ENCODE measurements at places on chromosomes 3 and 15.

DNA sequence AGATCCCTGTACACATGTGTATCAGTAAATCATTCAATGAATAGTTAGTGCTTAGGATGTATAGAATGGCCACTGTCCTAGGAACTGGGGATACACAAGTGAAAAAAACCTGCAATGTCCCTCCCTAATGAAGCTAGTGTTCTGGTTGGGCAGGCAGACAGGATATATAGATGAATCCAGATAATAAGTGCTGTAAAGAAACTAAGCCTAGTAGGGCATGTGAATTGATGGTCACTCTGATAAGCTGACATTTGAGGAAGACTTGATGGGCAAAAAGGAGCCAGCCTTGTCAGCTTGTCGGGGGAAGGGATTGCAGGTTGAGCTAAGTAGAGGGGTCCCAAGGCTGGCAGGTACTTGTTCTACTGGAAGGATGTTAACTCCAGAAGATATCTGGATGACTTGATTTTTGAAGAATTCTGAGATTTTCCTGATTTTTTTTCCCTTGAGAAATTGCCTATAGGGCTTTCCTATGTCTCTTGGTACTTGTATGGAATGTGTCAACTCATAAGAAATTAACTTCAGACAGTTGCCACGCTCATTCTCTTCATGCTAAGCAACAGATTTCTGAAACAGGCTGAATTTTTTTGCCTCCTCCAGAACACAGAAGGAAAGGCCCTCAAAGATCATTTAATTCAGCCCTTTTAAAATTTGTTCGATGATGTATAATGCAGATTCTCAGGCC lies 6.3 kb upstream of the KIF23 start:
- no peak for DNase-seq

DNA sequence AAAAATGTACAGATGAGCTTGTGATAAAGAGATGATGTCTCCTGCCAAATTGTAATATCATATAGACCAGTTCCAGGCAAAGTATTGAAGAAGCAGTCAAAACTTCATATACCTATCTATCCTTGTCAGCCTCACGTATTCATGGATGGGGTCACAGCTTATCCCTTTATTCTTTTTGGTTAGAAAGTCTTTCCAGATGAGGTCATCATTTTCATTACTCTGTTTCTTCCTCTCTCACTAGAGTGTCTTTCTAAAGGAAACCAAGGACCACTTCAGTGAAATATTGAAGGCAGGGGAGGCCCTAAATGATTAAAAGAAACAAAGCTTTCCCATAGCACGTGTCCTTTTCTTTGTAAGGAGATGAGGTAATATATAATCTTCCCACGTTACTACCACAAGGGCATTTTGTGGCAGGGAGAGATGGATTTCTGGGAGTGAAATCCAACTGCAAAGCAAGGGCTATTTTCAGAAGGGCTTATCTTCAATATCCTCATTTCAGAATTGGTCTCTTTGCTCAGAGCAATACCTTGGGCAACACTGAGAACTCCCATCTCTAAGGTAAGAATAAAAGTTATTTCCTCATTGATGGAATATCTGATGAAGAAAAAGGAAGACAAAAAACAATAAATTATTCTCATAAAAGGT lies 260.2 kb downstream of the TIGIT start:
- no peak for DNase-seq

- no peak for DNase-seq
Observed at GRCh38 chr15:87746333-87746732, 510.2 kb downstream of the NTRK3 start.

GRCh38 chr3:40079847-40080240 lies 229.7 kb upstream of the EIF1B start:
- DNase-seq: no peak

GRCh38 chr15:57439128-57440027 lies 63.1 kb downstream of the CGNL1 start:
- DNase-seq: no peak

DNA sequence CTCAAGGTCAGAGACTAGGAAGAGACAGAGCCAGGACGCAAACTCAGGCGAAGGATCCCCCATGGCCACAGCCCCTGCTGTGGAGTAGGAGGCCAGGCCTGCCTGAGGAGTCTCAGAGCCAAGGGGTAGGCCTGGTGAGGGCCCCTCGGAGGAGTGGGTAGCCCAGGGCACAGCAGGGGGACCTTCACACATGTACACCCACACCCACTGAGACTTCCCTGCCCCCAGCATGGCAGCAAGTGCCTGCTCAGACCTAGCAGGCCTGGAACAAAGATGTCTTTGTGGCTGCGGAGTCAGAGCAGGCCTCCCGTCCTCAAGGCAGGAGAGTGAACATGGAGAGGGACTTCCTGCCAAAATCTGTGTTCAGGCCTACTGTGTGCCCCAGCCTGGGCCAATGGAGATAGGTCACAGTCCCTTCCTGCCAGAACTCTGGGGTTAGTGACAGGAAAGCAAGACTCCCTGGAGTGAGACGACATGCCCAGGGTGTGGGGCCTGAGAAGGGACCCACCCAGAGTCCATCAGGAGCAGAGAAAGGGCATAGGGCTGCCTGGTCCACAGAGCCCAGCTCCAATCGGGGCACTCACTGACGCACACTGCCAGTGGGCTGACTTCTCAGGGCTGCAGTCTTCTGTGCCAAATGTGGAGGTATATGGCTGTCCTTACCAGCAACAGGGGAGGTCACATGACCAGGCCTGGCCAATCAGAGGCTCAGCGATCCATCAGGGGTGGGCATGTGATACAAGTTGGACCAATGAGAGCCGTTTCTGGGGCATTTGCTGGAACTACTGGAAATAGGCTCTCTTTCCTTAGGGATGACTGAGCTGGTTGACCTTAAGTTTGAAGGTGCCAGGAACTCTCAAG lies 2.3 kb downstream of the GRIP2 start:
- DNase-seq: peak; percentile 31

- DNase-seq: no peak
Observed at GRCh38 chr3:183129243-183129642, 29.9 kb upstream of the MCCC1 start.

DNA sequence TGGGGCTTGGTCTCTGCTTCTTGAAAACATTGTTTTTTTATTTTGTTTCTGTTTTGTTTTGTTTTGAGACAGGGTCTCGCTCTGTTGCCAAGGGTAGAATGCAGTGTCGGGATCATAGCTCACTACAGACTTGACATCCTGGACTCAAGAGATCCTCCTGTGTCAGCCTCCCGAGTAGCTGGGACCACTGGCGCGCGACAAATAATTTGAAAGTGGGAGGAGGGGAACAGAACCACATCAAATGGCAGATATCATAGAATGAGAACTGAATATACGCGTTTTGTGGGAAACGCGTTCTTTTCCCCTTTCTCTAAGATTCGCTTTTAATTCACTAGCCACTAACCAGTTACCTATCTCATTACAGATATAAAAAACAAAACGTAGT lies 641 bp upstream of the VPS13C start:
- DNase-seq: no peak

DNA sequence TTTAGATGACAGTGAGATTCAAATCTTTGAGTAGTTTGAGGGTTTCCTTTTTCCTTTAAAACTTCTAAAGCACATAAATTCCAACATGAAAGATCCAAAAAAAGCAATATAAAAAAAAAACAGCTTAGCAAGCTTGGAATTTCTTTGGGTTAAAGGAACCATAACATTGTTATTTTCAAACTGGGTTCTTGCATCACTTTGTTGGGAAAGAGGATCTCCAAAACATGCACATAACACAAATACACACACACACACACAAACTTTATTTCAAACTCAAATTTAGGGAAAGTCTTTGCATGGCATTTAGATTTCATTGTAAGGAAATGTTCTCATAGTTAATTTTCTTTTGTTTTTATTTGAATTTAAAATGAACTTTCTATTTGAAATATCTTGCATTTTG lies 79.2 kb upstream of the COL8A1 start:
- DNase-seq: no peak

GRCh38 chr3:19934098-19934566 lies at the start of gene EFHB:
TSS of gene EFHB (minus strand) at chr3:19934217. CDS start at chr3:19934018, 199 bp downstream.
- peak; percentile 62 for DNase-seq

DNA sequence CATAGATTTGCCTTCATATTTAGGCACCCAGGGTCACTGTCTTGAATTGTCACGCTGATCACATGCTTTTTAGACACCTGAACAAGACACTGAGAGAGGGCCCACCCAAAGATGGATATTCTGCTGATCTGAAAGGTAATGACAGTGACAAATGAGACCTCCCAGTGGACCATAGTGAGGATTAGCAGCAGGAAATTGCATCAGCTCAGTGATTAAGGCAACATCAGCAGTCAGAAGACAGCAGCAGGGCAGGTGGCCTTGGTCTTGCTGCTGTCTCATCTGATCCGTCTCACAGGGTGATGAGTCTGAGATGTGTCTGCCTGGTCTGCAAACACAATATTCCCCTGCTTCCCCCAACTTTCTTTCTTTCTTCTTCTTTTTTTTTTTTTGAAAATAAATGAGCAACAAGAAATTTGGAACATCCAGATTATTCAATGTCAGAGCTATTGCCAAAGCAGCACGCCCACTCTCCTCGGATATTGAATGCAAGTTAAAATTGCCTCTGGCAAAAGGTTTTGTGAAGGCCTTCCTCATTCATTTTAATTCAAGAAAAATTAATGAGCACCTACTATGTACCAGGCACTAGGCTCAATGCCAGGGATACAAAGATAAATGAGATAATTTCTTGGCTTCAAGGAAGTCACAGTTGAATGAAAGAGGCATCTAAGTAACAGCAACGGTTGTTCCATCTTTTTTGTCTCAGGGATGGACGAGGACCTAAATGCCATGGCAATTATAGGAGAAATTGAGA lies 14.1 kb downstream of the OTOL1 start:
- no peak for DNase-seq

- DNase-seq: peak; percentile 73
Observed at GRCh38 chr3:32238453-32239306, at the start of gene CMTM8. TSS of gene CMTM8 (plus strand) at chr3:32238680. CDS start at chr3:32238973, 293 bp downstream.

DNA sequence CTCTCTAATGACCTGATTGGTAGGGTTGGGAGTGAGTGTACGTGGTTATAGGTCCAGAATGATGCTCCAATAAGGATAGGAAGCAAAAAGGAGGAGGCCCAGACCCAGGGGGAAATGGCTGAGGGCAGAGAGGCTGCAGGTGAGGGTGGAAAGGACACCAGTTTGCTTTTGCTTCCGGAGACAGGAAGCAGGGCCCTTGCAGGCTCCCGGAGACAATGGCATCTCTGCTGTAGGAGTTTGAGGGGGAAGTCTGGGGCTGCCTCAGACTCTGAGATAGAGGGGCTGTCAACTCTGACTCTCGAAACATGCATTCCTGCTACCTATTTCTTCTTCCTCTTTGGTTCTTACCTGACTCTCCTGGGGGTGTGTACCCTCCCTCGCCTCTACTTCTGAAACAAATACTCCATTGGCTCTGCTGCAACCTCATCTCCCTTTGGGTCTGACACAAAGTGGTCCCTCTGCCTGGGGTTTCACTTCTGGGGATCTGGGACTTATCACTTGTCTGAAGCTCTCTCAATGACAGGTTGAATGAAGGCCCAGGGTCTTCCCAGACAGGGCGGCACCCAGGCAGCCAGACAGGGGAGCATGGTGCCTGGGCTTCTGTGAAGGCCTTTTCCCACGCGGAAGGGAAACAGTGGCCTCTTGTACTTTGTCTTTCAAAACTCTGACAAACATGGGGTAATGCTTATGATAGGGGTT lies 61.5 kb downstream of the CHRD start:
- peak; percentile 29 for DNase-seq

- peak; percentile 49 for DNase-seq
Observed at GRCh38 chr3:152574461-152575079, 260.4 kb upstream of the P2RY1 start.

DNA sequence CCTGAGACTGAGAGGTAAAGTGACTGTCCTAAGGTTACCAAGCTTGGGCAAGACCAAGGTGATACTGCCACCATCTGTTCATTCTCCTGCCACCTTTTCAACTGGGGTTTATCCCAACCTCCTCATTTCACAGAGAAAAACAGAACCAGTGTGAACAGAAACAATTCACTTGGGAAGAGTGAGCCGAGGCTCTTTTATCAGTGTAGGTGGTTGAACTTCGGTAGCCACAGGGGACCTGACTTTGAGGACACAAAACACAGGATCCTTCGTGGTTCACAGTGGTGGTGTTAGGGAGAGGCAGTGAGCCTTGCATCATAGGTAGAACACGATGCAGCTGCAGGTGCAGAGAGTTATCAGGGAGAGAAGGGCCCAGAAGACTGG lies 72.8 kb upstream of the ICE2 start:
- no peak for DNase-seq

DNA sequence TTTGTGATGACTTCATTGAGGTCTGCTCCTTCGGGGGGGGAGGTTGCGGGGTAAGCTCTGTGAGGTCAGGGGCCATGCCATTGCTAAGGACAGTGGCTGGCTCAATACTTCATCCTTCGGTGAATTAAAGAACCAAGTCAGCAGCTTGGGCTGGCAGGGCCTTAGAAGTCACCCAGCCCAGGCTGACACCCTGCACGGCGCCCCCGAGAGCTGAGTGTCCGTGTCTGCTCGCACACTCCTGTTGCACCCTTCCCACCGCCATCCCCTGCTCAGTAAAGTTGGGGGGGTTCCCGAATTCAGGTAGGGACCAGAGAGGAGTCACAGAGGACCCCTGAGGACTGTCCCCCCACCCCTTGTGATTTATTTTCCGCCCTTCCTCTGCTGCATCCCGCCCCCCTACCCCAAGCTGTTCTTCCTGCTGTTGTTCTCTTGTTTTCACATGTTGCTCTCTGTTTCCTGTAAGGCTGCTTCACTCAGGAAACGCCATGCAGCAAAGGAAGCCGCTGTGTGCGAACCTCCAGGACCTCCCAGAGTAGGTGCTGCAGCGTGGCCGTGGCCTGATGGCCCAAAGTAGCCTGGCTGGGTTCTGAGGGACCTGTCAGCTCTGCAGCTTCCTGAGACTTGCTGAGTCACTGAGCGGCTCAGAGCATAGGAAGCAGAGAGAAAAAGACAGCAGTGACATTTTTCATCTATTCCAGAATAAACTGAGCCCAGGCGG lies 14.4 kb downstream of the EFCC1 start:
- DNase-seq: peak; percentile 71

DNA sequence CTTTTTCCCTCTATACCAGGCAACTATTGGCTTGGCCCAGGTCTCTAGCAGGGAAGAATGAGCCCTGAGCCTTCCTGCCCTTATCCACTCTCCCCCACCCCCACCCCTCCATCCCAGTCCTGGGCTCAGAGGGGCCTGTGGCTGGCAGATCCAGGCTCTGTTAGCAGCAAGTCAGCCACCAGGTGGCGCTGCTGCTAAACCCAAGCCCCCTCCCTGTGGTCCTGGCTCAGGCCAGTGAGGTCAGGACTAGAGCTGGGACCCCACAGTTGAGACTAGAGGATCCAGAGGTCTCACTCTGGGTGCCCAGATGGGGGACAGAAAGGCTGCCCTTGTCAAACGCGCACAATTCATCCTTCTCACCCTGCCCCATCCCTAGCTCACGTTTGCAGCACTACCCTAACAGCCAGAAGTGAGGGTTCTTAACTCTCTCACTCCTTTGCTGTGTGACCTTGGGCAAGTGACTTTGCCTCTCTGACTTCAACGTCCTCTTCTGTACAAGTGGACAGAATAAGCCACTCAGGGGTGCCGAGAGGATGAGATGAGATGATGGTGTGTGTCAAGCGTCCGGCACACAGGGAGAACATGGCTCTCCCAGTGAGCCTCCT lies 46.8 kb upstream of the SLC6A1 start:
- DNase-seq: peak; percentile 85

GRCh38 chr3:125367403-125368230 lies 7.5 kb downstream of the ZNF148 start:
- DNase-seq: no peak
